Islet precursor cell (in vitro differentiated cells): ENCODE measurements at places on chromosomes 1 and 21.
A peak's percentile ranks its signal among the peaks of the same experiment; 100 is the strongest.

DNA sequence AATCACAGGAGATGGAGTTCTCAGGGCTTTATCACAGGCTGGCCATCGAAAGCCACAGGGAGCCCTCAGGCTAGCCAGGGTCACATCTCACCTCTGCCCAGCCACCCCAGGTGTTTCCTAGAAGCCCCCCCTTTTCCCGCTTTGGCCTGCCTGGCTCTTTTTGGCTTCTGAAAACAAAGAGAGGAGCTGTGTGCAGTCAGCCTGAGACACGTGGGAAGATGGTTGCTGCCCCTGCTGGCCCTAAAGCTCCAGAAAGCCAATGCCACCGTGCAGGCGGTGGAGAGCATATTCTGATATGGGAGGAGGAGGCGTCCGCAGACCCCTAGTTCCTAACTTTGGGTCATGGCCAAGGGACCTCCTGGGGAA, 18.7 kb upstream of the LBR start:
- no peak for DNase-seq

- peak; percentile 80 for DNase-seq
Measured at GRCh38 chr1:228937851-228938536, 202.7 kb downstream of the RHOU start.

GRCh38 chr1:189658381-189658780, 819.3 kb downstream of the BRINP3 start:
- no peak for DNase-seq

DNA sequence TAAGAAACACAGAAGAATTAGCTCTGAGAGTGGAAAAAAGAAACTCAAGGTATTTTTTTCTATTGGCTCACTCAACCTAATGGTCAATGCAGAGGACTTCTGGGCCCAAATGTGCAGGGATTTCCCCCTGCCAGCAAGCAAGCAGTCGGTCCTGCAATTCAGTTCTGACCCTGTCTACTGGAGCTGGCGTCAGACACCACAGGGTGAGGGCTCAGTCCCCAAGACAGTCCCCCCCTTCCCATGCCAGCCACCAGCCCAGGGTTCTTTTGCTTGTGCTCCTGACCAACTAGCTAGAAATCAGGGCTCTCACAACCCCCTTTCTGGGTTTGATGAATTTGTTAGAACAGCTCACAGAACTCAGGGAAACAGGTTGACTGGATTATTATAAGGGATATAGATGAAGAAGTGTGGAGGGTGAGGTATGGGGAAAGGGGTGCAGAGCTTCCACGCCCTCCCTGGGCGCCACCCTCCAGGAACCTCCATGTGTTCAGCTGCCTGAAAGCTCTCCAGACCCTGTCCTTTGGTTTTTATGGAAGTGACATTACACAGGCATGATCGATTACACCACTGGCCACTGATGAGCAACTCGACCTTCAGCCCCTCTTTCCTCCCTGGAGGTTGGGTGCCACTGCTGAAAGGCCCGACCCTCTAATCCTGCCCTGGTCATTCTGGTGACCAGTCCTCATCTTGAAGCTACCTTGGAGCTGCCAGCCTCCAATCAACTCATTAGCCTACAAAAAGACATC, 22.5 kb upstream of the PWP2 start:
- DNase-seq: no peak

- no peak for DNase-seq
Measured at GRCh38 chr1:28534671-28535070, 18.2 kb upstream of the TRNAU1AP start.

- no peak for DNase-seq
Measured at GRCh38 chr21:45774291-45774690, 130.8 kb downstream of the PCBP3 start.

DNA sequence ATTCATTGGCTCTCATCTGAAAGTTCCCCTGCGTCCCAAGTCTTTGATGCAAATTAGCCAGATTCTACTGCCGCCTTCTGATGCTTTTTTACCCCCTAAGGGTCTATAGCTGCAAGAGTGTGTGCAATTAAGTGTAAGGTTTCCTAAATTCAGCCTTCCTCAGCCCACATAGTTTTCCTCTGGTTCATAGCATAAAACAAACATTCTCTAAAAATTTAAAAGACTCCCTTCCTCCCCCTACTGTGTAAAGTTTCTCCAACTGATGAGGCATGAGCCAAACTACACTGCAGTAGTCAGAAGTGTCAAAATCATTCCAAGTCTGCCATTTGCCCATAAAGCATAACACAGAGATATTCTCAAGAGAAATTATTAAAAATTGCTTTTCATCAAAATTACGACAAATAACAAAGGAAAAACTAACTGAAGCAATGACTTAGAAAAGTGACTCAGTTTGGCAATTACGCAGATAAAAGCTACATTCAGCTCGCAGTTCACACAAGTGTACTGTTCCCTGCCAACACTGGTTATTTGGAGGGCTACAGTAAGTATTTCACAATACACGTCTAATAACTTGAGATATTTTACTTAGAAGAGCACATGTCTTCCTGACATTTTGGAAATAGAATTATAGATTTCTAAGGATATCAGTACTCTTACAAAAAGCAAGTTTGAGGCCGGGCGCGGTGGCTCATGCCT, 15.4 kb downstream of the KCNH1 start:
- no peak for DNase-seq

DNA sequence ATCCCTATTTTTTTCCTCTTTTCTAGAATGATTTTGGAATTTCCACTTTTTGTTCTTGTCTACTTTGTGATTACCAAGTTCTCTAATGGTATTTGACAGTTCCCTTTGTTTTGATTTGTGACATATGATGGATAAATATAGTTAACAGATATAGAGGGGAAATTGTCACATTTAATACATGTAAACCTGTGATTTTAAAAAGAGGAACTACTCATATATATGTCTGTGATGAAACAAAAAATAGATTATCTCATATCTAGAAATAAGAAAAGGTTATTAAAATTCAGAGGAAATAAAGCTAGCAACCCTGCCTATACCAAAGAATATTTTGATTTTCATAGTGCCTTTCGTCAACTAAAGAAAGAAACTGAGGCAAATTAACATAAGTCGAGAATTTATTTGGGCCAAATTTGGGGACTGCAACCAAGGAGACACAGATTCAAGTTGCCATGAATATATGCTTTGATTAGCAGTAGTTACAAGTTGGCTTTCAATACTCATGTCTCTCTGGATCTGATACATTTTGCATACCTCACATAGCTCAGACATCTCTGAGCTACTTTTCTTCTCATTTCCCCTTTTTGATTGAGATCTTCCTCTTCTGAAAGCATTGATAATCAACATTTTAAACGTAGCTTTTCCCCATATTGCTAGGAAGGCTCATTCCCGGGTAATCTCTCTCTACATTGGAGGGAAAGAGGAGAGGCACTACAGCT, 15.6 kb upstream of the C21orf91 start:
- no peak for DNase-seq

DNA sequence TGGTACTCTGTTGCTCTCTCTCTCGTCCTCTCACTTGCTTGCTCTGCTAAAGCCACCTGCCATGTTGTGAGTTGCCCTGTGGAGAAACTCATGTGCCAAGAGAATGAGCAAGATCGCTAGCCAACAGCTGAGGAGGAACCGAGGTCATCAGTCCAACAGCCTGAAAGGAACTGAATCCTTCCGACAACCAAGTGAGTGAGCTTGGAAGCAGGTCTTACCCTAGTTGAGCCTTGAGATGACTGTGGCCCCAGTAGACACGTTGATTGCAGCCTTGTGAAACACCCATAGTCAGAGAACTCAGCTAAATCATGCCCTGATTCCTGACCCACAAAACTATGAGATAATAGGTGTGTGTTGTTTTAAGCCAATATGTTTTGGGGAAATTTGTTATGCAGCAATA, 48.1 kb upstream of the BACH1 start:
- DNase-seq: no peak

DNA sequence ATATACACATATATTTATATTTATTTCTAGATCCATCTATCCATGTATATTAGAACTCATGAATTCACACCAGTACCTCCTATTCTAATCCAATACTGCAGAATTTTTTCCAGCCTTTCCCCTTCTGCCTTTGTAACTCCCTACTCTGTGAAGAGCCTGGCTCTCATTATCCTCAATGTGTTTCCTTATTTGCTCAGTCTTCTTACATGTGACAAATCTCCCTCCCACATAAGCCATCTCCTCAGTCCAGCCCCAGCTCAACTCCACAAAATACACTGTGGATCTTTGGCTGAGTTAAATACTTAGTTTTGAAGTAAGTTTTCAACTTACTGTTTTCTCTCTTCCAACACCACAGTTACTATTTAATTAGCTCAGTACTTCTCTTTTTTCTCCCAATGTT, 45.7 kb downstream of the ATP5PO start:
- DNase-seq: no peak

DNA sequence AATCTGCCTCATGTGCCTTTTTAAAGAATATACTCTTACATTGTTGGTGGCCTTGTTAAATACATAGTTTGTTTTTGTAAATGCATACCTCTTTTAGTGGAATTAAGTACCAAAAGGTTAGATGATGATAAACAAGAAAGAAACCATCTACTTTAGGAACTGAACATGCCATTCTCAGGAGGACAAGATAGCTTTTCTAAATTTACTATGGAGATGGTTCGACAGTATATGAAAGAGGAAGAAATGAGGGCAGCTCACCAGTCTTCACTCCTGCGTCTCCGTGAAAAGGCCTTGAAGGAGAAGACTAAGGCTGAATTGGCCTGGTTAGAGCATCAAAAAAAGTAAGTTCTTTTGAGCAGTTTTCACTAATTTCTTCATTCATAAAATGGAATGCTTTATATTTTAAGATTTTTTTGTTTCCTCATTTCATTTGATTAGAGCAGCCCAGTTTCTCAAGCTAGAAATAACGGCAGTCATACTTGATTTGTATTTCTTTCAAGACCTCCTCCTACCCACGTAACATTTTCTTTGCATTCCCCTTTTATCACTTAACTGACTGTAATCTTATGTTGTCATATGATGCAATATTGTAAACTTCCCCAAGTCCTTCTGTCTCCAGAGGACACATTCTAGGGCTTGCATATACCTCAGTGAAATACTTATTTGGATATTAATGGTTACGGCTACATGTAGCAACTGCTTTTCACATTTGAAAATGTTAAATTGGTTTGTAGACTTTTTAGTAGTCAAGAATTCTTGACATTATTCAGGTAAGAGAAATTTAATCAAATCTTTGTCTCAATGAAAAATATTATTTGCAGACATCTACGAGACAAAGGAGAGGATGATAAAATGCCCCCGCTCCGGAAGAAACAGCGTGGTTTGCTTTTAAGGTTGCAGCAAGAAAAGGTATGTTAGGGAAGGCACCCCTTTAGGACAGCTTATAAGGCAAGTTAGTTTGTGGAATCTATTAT, 99.3 kb downstream of the CEP350 start:
- DNase-seq: no peak
